ENCODE measurements at places on chromosomes 4 and X.

GRCh38 chr4:102736636-102737549, 23.9 kb downstream of the MANBA start:
- DNase-seq: no peak

GRCh38 chrX:153582896-153583295, 16.0 kb downstream of the CCNQ start:
- peak; percentile 84 for DNase-seq

DNA sequence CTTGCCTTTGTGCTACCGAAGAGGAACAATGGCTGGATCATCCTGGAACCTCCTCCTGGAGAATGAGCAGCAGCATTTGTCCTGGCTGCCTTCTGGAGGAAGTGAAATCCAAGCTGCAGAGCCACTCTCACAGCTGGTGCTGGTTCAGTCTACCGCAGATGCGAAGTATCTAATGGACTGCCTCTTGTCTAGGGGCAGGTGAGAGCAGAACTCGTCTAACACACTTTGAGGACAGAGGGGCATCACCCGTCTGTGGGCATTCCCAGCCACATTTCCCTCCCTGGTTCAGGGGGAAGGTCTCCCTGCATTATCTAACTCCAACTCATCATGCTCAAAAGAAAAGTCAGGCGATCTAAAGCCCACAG, 338.2 kb upstream of the GATB start:
- DNase-seq: no peak

- DNase-seq: no peak
Observed at GRCh38 chrX:536616-537015, 94.0 kb upstream of the SHOX start.

DNA sequence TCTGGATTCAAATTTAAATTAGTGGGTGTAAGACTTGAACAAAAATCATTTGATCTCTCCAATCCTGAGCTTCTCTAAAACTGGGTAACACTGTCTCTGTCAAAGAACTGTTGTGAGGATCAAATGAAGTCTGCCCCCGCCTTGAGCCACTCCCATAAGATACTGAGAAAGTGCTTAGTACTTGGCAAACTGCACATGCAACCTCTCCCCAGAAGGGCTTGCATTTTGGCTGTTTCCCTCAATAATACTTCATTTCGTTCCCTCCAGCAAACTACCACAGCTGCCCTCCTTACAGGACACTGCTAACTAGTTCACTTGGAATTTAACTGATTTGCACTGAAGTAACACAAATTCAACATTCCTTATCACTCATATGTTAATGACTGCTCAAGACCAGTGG, 79.8 kb downstream of the APBB2 start:
- no peak for DNase-seq

- no peak for DNase-seq
Observed at GRCh38 chr4:19707876-19708275, 543.8 kb upstream of the SLIT2 start.

DNA sequence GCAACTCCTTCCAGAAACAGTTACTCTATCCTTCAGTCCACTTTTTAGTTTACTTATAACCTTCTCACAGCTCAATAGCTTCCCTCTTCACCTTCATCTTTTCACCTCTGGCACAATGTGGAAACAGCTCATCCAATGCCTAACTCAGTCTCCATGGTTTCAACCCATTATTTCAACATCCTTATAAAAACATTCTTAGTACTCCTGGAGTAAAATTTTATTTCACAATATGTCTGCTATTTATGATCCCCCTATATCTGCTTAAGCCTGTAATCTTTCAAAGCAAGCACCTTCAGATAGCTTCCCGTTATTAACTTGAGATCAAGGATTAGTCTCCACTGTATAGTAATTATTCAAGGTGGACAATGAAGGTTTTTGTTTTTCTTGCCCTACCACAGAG, 156.3 kb downstream of the GASK1B start:
- DNase-seq: no peak

DNA sequence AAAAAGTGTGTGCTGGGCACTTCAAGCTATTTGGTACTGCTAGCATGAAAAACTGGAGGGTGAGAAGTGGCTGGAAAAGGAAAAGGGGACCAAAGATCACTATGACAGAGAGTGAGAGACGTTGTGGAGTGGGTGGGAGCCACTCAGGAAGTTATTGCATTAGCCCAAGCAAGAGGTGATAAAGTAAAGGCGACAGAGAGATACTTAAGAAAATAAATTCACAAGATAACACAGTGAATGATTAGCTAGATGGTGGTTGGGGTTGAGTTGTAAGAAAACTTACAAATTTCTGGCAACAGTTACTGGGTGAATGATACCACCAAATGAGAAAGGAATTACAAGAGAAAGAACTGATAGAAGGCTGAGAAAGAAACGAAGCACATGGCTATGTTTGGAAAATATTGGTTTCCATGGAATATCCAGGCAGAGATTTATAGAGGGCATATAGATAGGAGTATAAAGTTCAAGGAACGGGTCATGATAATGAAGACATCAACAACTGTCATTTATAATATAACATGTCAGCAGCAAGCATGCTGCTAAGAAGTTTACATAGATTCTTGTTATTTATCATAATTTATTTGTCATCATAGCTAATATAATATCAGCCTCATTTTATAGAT, 60.7 kb downstream of the CASK start:
- DNase-seq: no peak

DNA sequence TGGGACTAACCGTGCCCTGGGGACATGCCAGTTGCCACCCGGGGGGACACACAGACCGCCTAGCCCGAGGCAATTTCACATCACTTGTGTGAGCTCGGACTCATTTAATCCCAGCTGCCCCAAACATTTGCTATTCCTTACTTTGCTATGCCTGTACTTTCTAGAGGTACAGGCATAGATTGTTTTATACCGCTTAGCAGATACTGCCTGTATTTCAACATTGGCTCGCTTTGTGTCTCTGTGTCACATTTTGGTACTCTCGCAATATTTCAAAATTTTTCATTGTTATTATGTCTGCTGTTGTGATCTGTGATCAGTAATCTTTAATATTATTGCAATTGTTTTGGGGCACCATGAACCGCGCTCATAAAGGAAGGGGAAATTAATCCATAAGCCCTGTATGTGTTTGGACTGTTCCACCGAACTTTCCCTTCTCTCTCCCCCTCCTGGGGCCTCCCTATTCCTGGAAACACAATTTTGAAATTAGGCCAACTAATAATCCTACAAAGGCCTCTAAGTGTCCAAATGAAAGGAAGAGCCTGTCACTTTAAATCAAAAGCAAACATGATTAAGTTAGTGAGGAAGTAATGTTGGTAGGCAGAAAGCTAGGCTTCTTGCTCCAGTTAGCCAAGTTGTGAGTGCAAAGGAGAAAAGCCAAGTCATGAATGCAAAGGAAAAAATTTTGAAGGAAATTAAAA, 568 bp upstream of the CASP6 start:
- DNase-seq: no peak

DNA sequence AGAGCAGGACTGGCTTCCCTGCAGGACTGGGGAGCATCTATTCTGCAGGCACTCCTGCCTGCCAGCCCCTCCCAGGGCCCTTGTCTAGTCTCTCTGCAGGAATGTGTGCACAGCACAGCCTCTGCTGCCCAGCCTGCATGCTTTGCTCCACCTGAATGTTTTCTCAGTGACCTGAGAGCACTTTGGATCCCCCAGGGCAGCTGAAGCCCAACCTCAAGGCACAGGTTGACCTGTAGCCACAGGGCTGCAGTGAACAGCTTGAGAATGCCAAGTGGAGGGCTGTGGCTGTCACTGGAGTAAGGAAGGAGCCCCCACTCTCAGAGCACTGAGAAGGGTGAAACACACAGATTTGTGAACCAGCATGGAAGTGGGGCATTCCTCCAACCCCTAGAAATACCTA, 760.2 kb downstream of the STIM2 start:
- no peak for DNase-seq

DNA sequence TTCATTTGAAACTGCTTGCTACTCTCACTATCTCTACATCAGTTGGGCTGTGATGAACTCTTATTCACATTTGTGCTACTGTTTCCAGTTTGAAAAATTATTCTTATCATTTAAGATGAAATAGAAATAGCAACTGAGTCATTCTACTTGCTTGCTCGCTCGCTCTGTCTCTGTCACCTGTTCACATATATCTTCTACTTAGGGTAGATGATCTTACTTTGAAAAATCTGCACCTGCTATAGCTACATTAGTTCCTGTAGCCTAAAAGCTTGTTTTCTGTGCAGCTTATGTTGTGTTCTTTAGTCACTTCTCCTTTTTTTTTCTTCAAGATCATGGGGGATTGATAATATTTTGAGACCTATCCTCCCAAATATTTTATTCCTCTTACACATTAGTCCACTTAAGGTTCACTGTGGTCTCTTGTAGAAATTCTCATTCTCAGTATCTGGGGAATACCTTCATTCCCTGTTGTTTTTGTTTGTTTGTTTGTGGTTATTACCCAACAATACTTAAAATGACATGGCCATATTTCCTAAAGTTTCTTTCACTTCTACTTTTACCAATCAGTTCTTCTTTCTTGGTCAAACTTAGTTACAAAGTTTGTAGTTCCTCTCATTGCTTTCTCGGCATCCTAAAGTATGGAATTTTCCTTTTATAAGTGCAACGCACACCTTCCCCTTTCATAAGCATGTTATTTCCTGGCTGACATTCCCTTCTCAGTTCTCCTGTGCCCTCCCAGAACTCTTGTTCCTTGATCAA, 36.5 kb downstream of the CLCN5 start:
- DNase-seq: peak; percentile 7

GRCh38 chr4:13535118-13535517, 9.2 kb downstream of the NKX3-2 start:
- no peak for DNase-seq
